Iris pigment epithelial cell (primary cell): ENCODE measurements at places on chromosomes 2 and 18.

DNA sequence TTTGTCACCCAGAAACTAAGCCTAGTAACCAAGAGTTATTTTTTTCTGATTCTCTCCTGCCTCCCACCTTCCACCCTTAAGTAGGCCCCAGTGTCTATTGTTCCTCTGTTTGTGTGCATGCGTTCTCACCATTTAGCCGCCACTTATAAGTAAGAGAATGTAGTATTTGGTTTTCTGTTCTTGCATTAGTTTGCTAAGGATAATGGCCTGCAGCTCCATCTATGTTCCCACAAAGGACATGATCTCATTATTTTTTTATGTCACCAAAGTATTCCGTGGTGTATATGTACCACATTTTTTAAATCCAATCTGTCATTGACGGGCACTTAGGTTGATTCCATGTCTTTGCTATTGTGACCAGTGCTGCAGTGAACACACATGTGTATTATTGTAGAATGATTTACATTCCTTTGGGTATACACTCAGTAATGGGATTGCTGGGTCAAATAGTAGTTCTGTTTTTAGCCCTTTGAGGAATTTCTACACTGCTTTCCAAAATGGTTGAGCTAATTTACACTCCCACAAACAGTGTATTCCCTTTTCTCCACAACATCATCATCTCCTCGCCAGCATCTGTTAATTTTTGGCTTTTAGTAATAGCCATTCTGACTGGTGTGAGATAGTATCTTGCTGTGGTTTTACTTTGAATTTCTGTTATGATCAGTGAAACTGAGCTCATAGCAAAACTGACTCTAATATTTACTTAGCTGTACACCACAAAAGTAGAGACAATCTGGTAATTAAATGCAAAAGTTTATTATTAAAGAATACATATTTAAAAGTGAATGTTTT lies 660.1 kb upstream of the SLC8A1 start:
- DNase-seq = no peak

DNA sequence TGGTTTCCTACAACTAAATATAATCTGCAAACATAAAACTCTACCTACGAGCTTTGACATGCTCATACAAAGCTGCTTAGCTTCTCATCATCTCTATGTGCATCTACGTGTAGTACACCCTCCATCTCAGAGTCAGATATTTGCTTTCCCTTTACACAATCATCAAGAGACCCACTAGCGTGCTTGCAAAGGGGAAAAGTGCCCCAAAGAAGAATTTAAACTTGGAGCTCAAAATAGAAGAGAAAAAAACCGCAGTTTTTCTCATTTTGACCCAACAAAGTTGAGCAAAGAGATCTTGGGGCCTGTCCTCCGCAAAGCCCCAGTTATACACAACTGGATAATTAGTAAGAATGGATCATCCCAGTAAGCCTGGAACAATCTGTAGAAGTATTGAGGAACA lies 104.1 kb downstream of the PAX3 start:
- no peak for DNase-seq

DNA sequence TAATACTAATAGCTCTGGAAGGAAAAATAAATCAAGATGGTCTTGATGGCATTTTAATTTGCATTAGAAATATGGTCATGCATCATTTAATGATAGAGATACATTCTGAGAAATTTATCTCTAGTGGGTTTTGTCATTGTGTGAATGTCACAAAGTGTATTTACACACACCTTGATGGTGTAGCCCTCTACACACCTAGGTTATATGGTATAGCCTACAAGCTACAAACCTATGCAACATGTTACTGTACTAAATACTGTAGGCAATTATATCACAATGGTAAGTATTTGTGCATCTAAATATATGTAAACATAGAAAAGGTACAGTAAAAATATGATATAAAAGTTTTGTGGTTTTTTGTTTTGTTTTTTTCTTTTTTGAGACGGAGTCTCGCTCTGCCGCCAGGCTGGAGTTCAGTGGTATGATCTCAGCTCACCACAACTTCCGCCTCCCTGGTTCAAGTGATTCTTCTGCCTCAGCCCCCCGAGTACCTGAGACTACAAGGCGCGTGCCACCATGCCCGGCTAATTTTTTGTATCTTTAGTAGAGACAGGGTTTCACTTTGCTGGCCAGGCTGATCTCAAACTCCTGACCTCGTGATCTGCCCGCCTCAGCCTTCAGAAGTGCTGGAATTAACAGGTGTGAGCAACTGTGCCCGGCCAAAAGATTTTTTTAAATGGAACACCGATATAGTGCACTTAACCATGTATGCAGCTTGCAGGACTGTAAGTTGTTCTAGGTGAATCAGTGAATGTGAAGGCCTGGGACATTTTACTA lies 83.7 kb upstream of the UBXN4 start:
- DNase-seq = no peak

DNA sequence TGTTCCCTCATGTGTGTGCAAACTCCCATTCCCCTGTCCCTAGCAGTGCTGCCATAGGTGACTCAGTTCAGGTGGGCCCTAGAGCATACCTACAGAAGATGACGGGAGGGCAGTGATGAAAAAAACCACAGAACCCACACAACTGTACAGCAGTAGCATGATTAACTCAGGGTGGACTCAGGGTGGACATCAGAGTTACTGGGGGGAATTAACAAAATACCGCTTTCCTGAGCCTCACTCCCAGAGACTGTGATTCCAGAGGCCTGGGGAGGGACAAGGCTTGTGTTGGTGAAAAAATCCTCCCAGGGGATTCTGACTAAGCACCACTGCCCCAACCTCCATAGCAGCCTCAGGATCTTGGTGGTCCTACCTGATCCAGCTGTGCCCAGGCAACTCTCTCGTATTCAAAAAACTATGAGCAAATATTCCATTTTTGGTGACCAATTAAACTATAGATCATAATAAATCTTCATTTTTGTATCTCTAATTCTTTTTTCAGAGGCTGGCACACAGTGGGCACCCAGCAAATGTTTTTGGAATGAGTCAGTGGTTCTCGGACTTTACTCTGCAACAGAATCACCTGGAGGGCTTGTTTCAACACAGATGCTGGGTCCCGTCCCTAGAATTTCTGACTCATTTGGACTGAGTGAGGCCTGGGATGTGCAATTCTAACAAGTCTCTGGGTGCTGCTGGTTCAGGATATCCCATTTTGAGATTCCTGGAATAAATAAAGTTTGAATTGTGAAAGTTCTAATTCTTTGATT lies 84.1 kb upstream of the NABP1 start:
- DNase-seq = peak; percentile 60

GRCh38 chr2:120912101-120912985 lies 176.7 kb downstream of the GLI2 start:
- DNase-seq = peak; percentile 58

GRCh38 chr2:9536504-9536903 lies 19.1 kb downstream of the ADAM17 start:
- no peak for DNase-seq

GRCh38 chr2:34787341-34787740 lies 1188.2 kb upstream of the FAM98A start:
- no peak for DNase-seq

- peak; percentile 80 for DNase-seq
Measured at GRCh38 chr2:208175069-208175839, 11.9 kb upstream of the CRYGA start.

DNA sequence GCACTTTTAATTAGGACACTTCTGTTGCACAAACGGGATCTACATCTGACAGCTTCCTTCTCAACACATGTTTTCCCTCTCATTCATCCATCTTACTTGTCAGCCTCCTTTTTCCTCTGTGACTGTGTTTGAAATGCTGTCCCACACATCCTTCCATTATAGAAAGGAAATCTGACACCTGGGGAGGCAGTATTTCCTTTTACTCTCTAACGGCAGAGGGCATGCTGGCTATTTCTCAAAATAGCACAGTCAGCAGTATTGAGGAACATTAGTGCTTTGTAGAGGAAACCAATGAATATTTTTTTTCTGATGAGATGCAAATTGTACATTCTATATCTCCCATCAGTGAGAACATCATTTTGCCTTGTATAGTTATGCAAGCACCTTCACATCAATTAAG lies 668.7 kb downstream of the SLC4A3 start:
- DNase-seq = no peak

DNA sequence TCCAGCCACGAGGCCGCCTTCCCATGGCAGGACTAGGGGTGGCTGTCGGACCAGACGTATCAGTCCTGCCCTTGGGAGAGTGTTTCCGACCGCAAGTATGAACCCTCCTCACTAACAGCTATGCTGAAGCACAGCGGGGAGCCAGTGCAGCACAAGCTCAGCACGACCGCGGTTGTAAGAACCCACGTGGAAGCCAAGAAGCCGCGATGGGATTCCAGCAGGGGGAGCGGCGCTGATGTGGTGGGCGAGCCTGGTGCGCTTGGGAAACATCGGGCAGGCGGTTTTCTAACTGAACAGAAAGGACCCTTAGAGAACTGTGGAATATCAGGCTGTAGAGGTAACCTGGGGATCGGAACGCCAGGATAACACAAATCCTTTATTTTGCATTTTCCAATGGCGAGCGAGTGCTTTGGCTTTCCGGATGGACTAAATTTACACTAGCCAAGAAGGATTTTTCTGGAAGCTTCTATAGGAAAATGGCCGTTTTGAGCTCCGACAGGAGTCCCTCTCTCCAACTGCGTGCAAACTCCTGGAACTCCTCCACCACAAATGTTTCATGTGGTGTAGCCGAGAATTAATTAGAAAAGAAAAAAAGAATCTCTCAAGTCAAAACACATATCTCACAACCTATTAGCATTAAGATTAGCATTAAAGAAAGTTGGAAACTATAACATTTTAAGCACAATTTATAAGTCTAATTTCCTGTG lies 132.0 kb upstream of the MYCN start:
- DNase-seq = peak; percentile 38

GRCh38 chr2:38045811-38046210 lies 30.1 kb downstream of the CYP1B1 start:
- DNase-seq = peak; percentile 53

DNA sequence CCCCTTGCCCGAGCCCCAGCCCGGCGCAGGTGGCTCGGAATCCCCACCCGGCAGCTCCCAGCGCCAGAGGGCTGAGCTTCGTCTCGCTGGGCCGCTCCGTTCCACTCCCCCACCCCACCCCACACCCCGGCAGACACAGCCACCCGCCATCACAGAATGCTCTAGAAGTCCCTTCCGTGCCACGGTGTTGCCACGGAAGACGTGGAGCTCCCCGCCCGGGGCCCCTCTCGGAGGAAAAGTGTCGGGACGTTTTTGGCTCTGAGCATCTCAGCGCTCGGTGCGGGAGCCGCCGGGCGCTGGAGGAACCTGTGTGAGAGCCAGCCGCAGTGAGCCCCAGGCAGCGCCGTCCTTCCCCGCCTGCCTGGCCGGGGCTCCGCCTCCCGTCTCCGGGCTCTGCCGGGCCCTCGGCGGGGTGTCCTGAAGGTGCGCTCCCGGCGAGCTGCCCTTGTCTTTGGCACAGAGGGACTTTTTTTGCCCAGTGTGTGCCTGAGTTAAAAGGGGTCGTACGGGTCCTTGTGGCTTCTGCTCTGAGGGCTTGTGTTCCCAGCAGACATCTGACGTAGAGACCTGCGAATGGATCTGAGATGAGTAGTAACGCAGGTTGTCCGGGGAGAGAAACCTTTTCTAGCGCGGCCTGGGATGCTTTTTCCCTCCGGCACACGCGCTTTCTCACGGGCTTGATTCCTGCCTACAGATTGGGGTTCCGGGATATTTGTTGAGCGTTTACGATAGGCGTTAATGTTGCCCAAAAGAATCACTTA lies 1.8 kb downstream of the ZCCHC2 start:
- peak; percentile 73 for DNase-seq

DNA sequence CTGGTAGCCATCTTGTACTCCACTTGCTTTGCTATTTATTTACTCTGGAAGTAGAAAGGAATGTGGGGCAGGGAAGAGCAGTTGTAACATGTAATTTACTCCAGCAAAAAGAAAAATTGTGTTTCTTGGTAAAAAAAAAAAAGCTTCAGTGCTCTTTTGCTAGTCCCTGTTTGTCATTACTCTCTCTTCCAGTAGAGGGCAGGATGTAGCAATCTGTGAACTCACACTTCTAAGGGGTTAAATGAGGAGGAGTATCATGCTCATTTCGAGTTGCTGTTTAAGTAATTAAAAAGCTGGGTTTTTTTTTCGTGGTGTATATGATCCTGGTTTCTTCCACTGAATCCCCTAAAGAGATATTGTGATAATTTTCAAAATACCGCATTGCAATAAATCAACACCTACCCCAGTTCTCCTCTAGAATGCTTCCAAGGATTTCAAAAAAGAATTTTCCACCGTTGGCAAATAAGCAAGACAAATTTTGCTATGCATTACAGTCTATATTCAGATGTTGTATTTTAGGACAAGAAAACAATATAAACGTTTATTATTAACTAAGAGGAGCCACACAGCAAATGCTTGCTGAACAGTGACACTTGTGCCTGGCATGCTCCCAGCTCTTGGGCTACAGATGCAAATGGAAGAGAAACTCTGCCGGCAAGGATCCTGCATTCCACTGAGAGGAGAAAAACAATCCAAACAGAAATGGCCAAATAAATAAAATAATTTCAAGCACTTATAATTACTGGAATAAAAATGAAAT lies 261.6 kb downstream of the ASXL3 start:
- DNase-seq = peak; percentile 48

DNA sequence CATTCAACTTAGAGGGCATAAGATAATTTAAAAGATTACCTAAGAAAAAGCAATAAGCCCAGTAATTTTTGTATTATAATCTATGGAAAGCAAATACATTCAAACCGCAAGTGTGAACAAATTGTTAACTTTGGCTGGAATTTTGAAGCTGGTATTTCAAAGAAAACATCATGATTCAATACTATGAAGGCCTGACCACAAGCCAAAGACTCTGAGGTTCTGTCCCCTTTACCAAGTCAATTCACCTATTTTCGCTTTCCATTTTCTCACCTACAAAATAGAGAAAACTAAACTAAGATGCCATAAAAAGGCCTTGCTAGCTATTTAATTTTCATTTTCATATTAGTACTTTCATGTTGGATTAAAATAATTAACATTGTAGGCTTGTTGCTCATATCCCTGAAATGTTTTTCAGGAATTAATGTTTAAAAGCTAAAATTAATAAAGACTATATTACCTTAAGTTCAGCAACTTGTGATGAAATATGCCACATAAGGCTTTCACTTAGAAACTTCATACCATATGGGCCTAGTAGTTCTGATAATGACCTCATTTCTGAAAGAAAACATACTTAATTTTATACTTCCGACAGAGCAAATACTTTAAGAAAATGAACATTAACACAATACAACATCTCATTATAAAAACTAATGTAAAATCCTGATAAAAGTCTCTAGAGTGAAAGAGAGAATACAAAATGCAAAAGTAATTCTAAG lies 85.7 kb upstream of the FRZB start:
- DNase-seq = peak; percentile 72

DNA sequence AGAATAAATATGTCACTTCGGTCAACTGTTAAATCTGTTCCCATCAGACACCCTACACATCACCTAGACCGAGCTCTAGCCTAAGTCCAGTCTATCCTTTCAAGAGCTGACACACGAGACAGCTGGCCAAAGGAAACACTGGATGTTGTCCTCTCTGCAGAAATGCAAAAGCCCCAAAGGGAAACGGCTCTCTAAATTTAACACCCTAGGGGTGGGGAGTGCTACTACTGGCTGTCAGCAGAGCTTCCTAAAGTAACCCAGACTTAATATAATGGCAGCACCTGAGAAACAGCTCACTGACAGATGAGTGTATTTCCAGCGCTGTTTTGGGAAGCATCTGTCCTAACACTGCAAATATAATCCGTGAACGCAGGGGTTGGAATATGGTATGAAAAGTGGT lies 55.6 kb downstream of the CHMP3 start:
- no peak for DNase-seq
